ENCODE measurements at places on chromosomes 13 and 19.

GRCh38 chr19:31317570-31317969 is 31.7 kb downstream of the TSHZ3 start:
- DNase-seq: no peak

GRCh38 chr19:2536461-2536860 is 60.5 kb downstream of the GADD45B start:
- no peak for DNase-seq

DNA sequence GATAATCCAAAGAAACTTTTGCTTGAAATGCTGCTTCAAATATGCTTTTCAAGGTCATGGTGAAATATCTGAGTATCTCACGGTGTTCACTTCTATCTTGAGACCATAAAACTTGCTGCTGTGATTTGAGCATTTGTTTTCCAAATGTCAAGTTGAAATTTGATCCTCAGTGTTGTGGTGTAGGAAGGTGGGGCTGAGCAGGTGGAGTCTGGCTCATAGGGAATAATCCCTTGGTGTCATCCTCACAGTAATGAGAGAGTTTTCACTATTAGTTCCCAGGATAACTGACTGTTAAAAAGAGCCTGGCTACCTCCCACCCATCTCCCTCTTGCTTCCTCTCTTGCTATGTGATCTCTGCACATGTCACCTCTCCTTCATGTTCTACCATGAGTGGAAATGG is 858.0 kb upstream of the SLITRK5 start:
- no peak for DNase-seq

- no peak for DNase-seq
These were observed 1.7 kb upstream of the ZNF446 start for GRCh38 chr19:58474291-58474996.

GRCh38 chr19:45094137-45094536 is 1.2 kb downstream of the PPP1R37 start:
- DNase-seq: no peak

- no peak for DNase-seq
These were observed 8.8 kb upstream of the KRTDAP start for GRCh38 chr19:35498984-35499527.

DNA sequence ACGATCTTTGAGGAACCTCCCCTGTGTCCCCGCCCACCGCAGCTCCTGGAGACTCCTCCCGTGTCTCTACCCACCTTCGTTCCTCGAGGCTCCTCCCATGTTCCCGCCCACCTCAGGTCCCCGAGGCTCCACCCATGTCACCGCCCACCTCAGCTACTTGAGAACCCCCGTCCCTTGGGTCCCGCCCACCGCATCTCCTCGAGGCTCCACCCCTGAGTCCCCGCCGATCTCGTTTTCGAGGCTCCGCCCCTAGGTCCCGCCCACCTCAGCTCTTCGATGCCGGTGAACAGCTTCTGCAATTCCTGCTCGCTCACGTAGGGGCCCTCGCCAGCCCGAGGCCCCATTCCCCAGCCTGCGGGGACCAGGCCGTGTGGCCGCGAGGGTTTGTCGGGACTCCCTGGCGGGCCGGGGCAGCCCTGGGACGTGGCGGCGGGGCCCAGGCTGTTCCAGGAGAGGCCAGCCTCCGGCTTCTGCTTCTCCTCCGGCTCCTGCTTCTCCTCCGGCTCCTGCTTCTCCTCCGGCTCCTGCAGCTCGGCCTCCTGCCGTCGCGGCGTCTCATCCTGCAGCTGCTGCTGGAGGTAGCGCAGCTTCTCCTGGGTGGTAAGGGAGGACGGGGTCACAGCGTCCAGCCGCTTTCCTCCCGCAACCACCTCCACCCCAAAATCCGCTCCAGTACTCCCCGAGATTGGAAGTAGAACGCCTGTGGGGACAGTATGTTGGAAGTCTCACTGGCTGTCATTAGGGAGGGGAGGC is 16.7 kb downstream of the TSKS start:
- peak; percentile 22 for DNase-seq

DNA sequence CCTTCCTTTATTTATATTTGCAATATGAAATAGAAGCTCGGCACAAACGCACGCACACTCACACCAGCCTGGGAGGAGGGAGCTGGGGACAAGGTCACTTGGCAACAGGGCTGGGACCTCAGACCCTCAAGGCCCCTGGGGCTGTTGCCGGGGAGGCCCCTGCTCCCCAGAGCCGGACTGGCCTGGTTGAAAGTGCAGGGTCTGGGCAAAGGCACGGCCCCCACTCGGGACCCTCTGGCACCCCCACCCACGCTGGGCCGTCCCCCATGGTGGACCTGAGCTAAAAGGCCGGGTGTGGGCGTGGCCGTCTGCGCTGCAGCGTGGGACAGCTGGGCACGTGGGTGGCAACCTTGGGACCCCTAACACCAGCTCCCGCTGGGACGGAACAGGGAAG is 1.2 kb upstream of the TMEM86B start:
- DNase-seq: no peak

DNA sequence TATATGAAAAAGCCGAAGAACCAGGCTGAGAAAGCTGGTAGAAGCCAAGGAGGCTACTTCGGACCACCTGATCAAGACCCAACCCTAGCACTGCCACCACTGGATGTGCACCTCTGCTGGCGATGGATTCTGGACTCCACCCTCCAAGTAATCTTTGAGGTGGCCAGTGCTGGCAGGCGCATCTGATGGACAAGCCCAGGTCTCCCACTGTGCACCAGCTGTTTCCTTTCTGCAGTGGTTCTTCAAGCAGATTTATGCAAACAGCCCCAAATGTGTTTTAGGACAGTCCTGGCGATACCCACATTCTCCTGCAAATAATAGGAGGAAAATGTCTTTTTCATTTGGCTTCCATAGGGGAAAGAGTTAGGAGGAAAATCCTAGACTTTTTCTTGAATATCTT is 172.3 kb downstream of the SHISA2 start:
- DNase-seq: no peak

DNA sequence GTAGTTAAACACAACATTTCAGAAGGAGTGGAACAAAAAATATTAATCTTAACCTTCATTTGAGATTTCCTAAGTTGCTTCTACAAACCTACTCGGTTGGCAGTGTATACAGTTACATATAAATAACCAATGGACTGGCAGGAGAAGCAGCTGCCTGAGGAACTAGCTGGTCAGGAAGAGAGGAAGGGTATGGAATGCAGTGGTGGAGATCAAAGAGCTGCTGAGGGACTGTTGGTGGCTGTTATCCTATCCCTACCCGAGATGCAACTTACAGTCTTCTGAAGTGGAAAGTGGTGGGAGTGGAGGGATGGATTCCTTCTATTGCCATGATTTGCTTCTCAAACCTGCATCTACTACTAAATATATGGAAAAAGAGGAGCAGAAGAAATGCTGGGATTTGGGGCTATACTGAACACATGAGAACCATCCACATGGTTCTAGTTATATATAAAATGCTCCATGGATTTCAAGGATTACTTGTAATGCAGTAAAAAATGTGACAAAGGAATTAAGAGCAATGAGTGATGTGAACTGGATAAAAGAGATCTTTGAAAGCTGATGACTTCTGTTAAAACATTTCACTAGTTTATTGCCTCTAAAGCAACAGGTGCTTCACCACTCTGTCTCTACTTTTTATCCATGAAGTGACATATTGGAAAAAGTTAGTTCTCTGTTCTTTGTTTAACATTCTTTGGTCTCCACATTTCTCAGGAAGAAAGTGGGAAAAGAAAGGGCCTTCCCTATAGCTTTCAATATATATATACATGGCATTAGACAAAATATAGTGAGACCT is 29.9 kb downstream of the MICU2 start:
- no peak for DNase-seq

DNA sequence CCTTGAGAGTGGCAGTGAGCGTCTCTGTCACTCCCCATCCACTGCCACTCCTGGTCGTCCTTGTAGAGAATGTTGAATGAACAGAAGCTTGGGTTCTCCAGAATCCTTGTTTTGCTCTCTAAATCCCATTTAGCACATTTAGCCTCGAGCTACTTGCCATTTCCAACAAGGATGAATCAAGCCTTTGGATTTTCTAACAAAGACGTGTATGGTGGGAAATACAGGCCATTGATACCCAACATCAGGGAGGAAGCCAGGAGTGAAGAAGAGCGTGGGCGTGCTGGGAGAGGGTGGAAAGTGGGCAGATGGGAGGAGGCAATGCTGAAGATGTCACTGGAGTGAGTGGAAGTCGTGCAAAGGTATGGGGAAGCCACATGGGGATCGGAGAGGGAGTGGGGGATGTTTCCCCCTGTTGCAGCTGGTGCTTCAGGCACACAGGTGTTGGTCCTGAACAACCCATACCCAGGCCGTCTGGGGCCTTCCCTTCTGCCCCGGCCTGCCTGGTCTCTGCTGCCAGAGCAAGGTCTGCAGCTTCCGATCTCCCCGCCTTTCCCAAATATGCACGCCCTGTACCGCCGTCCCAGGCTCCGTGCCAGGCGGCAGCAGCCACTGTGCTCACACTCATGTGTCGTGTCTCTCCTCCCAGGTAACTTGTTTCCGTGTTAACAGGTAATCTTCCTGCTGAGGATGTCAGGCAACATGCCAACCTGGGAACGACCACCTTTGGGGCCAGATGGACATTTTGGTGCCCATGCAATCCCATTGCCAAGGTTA is 48.7 kb downstream of the ZIC5 start:
- DNase-seq: no peak

DNA sequence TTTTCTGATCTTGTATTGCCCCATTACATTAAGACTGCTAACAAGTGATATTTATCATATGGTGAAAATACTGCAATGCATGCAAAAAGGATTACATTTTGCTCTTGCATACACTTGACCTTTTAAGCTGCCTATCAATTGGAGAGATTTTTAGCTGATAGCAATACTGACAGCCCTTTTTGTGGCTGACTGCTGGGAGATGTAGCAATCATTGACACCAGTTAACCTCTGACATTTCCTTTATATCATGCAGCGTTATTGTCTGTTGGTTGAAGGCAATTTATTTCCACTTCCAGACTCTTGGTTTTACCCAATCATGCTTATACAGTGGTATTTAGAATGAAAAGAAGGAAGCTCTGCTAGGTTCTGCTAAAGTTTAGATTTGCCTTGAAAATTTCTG is 364.0 kb downstream of the LMO7 start:
- DNase-seq: no peak

GRCh38 chr13:82088781-82089180 is 1747.9 kb upstream of the SPRY2 start:
- no peak for DNase-seq

DNA sequence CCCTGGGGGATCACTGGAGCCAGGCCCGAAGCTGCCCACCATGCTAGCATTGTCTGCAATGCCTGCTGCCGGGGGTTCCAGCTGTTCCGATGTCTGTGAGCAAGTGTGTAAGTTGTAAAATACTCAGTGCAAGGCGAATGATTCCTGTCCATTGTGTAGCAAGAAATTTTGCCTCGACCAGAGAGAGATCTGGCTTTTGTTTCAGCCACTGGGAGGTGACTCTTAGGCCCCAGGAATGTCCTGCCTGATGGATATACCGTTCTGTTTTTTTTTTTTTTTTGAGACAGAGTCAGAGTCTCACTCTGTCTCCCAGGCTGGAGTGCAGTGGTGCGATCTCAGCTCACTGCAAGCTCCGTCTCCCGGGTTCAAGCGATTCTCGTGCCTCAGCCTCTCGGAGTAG is 7.3 kb upstream of the GADD45B start:
- DNase-seq: no peak

GRCh38 chr13:30409886-30410704 is 12.2 kb upstream of the UBE2L5 start:
- DNase-seq: no peak

DNA sequence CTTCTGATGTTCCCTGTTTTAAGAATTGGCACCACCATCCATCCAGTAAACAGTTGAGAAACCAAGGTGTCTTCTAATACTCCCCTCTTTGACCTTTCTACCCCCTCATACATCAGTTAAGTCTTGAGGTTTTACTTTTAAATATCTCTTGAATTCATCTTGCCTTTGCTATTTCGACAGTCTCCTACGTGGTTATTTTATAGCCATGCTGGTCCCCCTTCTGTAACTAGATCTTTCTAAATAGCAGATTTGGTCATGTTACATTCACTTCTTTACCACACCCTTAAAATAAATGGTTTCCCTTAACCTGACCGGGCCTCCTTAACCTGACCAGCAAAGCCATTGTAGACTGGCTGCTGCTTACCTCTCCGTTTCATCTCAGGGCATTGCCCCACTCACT is 5.4 kb downstream of the GPR180 start:
- DNase-seq: no peak

- DNase-seq: peak; percentile 59
These were observed 5.7 kb downstream of the MIDN start for GRCh38 chr19:1254081-1254527.

DNA sequence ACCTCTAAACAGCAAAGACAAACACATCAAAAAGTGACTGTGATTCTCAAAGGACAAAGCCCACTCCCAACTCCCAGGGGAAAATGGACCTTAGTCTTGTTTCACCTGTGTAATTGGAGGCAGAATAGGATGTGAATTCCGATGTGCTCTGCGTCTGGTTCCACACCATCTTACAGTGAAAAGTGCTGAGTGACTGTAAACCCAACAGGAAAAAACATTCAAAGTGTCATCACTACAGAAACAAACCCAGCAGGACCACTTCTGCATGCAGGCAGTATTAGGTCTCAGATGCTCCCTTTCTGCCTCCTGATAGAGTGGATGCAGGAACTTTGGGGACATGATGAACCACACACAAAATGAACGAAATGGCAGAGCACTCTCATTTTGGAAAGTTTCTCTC is 6.5 kb downstream of the UQCRFS1 start:
- DNase-seq: no peak

DNA sequence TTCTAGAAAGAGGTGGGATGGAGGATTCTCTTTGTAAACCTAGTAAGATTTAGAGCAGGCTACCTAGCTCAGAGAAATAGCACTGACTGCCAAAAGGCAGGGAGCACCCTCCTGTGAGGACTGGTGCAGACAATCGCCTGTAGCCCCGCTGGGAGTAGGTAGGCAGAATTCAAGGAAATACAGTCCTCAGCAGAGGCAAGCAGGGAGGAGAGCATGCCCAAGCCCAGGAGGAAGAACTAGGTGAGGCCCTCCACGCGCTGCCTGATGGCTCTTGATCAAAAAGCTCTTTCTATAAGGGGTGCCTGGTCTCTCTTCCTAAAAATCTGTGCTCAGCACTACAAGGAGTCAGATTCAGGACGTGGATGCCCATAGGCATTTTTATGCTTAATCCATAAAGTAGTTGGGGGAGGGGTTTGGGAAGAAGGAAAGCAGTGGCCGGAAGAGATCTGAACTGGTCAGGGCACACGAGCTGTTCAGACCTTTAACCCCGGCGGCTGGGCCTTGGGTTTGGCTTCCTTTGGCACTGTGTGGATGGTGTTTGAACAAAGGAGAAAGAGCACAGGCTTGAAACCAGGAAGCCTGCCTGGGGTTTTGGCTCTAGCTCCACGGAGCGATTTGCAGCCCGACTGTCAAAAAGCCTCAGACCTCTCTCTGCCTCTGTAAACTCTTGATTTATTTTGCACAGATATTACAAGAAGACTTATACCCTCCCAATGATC is 320.6 kb downstream of the FOXO1 start:
- peak; percentile 84 for DNase-seq

- DNase-seq: peak; percentile 82
These were observed 9.6 kb upstream of the GPR183 start for GRCh38 chr13:99316657-99317256.
